Stimulated activated naive CD4-positive, alpha-beta T cell (primary cell): ENCODE measurements at places on chromosomes 7 and 10.

GRCh38 chr7:121503730-121504129, 107.6 kb upstream of the FAM3C start:
- no peak for DNase-seq

GRCh38 chr7:120460949-120461348, 188.0 kb downstream of the KCND2 start:
- DNase-seq, result no peak

DNA sequence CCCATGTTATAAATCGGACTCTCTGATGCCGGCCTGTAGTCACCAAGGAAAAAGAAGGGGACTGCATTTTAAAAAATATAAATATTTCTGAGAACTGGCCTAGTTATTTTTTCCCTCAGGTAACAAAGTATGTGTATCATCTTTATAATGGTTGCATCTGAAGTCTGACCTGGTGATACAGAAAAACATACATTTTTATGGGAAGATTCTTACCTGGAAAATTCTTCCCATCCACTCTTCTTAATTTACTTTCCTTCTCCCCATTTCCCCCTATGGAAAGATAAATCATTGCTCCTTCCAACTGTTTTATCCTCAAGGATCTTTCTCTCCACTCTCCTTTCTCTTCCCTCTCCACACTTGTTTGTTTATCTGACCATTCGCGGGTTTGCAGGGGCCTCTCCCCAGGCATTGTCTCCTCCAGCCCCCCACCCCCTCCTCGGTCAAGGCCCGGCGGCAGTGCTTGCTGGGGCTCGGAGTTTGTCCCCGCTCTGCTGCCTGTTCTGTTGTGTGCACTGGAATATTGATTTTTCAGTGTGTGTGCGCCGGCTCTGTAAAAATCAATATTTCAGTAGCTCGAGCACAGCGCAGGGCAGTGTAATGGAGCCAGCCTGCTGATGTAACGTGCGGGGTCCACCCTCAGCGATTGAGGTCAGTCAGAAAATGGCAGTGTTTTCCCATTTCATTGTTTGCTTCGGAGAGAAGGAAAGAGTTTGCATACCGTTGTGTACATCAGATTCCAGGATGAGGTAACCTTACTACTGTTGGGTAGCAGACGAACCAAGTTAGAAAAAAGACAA, 199.5 kb upstream of the NFE2L3 start:
- DNase-seq, result no peak

DNA sequence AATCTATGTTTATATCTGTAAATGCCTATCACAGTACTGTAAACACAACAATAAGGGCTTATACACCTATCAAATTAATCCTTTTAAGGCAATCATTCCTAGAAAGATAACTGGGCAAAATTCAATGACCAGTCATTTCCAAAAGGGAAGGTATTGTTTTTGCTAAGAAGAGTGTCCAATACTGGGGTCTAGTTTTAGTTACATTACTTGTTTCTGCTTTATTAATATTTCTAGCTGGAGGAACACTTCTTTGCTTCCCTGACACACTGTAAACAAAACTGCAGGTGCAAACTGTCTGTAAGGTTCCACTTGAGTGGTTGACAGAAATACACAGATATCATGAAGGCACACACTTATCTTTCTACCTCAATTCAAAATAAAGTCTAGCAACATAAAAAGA, 84.2 kb upstream of the FAM133B start:
- no peak for DNase-seq

- no peak for DNase-seq
Observed at GRCh38 chr10:3866332-3866731, 81.3 kb upstream of the KLF6 start.

- no peak for DNase-seq
Observed at GRCh38 chr7:106327538-106328481, 43.0 kb upstream of the NAMPT start.

DNA sequence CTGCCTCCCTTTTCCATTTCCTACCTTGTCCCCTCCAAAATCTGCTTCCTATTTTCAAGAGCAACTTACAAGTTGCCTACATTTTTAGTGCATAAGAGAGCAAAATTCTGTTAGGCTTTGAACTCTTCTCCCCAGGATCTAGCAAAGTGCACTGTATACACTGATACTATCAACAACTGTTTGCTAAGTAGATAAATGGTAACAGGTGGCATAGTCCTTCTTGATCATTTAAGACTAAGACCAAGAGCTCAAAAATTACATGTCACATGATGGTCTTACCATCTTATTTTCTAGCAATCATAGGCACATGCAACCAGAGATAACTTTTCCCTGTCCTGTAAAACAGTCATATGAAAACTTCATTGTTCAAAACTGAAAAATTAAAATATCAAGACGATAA, 16.2 kb downstream of the FAM3C start:
- no peak for DNase-seq

DNA sequence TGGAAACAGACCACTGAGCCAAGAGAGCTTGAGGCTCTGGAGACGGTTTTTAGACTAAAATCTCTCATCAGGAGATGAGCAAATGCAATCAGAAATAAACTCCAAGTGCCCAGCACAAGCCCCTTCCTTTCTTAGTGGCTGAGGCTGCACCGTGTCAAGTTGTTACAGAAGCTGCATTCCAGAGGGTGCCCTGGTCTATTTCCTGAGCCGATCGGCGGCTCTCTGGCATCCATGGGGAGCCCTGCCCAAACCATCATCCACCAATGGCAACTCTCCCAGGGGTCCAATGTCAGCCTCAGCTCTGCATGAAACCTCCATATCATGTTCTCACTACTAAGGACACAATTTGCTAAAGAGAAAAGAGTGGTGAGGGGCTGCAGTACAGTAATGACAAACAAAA, 89.6 kb downstream of the SVIL start:
- DNase-seq, result no peak

GRCh38 chr7:82593780-82594179, 150.2 kb upstream of the CACNA2D1 start:
- no peak for DNase-seq

GRCh38 chr10:132386419-132386831, 10.6 kb upstream of the PWWP2B start:
- no peak for DNase-seq

- no peak for DNase-seq
Observed at GRCh38 chr10:29158066-29158465, 130.8 kb upstream of the LYZL1 start.
